Left cardiac atrium (tissue), 4 donors: ENCODE measurements at places on chromosomes 4 and X. TPM values are rescaled to one million over a fixed set of nuclear protein-coding genes. Genes with fewer than 3 reads are reported as not detected.

GRCh38 chr4:127843704-127844600, 36.7 kb upstream of the PLK4 start:
- DNase-seq, result no peak

- DNase-seq, result no peak
These were observed 51.6 kb downstream of the CT47B1 start for GRCh38 chrX:120824021-120824420.

DNA sequence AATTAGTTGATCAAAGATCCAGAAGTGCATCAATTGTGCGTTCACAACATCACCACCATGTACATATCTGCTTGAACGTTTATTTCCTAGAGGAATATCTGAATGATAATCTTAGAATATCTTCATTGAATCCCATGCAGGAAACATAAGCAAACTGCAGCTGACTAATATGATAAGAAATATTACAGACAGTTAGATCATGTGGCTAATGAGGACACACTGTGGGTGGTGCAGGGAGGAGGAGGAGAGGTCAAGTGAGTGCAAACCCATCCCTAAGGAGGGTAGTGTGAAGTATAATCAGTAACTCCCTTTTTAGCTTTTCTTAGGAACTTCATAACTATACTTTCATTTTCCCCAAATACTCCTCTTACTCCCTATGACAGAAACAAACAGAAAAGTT, 58.3 kb upstream of the HPGD start:
- no peak for DNase-seq

GRCh38 chr4:135724421-135724820, 1522.8 kb upstream of the PABPC4L start:
- DNase-seq, result no peak

GRCh38 chr4:112563431-112564200, 47.6 kb upstream of the NEUROG2 start:
- no peak for DNase-seq

- no peak for DNase-seq
These were observed 74.0 kb upstream of the FAM47B start for GRCh38 chrX:34868633-34869032.

DNA sequence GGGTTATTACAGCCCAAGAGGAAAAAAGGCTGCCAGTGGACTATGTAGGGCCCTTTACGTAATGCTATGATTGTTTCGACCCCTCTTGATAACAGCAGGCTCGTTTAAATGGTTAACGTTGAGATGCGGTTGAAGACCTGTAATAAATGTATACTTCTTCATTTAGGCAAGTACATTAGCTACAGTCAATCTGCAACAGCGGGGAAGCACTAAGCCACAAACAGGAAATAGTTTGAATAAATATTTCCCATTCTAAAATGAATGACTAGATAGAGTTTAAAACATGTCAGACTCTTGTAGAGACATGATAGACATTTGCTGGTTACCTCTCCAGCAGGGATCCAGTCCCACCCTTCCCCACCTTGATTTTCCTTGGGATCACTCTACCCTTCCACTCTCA, 38.1 kb upstream of the STIM2 start:
- DNase-seq, result no peak

- peak; percentile 94 for DNase-seq
These were observed 46.4 kb upstream of the ENPP6 start for GRCh38 chr4:184263910-184264732.

- no peak for DNase-seq
These were observed 31.8 kb downstream of the PLAC8 start for GRCh38 chr4:83082777-83083176.

- no peak for DNase-seq
These were observed 394.1 kb downstream of the KCNIP4 start for GRCh38 chr4:21554500-21554899.

DNA sequence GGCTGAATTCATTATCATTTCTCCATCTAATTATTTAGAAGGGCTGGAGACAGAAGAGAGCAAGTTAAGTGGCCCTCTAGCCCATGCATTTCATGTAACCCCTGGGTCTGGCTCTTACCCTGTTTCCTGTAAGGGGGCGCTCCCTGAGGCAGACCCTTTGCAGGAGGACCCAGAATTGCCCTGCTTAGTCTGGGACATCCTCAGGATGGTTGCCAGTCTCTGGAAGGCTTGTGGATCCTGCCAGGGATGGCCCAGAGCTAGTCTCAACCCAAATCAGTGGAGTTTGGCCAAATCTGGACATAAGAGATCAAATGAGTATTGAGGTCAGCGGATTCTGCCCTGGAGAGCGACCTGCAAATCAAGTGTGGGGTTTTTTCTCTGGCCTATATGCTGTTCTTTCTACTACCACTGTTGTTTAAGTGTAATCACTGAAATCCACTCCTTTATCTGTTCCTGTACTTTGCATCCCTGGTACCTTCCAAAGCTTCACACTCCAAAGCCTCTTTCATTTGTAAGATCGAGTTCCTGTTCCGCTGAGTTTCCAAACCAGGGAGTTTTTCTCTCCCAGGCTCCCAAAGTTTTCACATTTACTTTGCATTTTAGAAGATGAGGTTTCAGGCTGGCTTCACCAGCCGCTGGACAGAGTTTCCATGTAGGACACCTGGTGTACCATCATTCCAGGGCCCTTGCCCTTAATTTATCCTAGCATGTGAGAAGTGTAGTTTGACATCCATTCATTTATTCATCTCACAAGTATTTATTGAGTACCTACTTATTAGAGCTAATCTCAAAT, 6.3 kb downstream of the KLF3 start:
- DNase-seq, result no peak

- no peak for DNase-seq
These were observed 289.7 kb upstream of the GRID2 start for GRCh38 chr4:92014067-92014466.

Gene FAM47A
- not detected for total RNA-seq

Gene MAP3K15
- total RNA-seq, result not detected

Gene IDUA
- 18.7 TPM for total RNA-seq

Gene HTT
- 25.2 TPM for total RNA-seq

Gene ADH1A
- total RNA-seq, result 0.44 TPM
